ENCODE measurements at places on chromosomes 1 and 21. TPM values are rescaled to one million over a fixed set of nuclear protein-coding genes. Genes with fewer than 3 reads are reported as not detected.

DNA sequence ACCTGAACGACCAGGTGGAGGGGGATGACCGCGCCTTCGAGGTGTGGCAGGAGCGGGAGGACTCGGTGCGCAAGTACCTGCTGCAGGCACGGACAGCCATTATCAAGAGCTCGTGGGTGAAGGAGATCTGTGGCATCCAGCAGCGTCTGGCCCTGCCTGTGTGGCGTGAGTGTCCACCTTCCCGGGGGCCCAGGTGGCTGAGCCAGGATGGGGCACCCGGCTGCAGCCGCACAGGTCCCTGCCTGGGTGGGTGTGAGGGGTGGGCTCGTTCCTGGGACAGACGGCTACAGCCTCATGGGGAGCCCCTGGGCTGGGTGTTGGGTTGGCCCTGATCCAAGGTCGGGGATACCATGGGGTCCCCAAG is 65.2 kb downstream of the TRIM11 start:
- no peak for DNase-seq

DNA sequence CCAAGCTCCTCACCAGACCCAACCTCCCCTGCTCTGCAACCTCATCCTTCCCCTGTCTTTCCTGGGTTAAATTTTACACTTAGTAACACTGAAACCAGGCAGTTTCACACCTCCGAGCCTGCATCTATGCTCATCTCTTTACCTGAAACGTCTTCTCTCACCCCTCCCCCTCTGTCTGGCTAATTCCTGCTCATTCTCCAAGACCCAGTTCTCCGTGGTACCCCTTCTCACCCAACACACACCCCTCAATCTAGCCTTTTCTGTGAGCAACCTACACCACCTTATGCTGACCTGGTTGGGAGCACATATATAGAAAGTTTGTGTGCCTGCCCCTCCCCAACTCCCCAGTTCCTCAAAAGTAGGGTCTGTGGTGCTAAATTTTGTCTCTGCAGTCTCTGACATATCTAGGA is 3.7 kb upstream of the KIAA1614 start:
- no peak for DNase-seq

GRCh38 chr1:55284856-55285255 is 69.7 kb upstream of the USP24 start:
- DNase-seq = peak; percentile 63

DNA sequence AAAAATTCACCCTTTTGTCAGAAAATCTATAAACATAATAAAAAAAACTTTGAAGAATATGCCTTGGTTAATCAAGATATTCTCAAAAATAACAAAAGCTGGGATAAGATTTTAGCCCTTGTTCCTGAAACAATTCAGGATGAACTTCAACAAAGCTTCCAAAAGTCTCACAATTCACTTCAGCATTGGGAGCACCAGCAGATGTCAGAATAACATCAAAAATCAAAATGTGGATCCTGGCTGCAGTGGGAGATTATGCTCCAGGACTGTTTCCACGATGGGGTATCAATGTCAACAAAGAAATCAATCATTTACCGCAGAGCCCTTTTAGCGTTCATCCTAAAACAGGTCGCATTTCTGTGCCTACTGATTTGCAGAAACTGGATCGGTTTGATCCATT is 35.2 kb downstream of the ZNF670 start:
- no peak for DNase-seq

DNA sequence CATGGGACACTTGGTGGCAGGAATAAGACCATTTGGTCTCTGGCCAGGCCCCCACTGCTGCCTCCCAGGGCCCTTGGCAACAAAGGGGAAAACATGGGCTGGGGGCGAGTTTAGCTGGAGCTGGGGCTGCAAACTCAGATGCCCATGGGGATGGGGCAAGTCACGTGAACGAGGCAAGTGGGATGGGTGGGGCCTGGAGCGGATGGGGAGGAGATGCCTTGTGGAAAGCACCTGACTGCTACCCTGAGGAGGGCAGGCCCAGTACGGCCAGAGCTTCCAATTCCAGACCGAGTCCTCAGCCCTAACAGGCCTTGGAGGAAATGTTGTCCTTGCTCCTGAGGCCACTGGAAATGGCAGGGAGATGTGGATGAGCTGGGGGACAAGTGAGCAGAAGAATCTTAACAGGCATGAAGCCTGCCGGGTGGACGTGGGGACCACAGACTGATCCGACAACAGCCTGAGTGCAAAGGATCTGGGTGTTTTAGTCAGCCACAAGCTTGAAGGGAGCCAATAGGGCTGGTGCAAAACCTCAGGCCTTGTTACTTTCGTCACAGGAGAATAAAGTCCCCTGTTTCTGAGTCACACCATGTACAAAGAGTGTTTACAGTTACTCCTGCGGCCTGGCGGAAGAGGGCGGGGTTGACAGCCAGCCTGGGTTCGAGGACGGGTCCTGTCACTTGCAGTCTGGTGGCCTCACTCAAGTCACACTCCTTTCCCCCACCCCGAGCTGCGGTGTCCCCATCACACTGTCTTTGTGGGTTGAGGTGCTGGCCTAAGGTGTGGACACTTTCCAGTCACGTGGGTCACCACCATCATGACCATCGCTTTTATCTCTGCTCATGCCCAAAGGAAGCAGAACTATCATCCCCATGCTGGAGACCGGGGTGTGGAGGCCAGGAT is 19.1 kb downstream of the RUNX3 start:
- DNase-seq = peak; percentile 94

DNA sequence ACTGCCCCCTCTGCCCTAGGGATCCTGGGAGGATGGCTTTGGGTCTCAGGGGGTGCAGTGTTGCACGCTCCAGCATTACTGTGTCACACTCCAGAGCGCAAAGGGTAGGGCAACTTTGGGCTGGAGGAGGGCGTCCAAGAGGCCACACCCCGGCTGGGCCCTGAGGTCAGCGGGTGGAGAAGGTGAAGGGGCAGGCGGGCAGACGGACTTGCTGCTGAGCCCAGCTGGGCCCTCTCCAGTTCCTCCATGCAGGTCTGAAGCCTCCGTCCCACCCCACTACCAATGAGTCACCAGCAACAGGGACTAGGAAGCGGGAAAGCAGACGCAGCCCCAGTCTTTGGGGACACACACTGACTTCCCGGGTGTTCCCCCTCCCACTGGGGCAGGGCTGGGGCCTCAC is 116.0 kb downstream of the CASZ1 start:
- no peak for DNase-seq

GRCh38 chr1:12434174-12434573 is 183.8 kb downstream of the DHRS3 start:
- peak; percentile 93 for DNase-seq

DNA sequence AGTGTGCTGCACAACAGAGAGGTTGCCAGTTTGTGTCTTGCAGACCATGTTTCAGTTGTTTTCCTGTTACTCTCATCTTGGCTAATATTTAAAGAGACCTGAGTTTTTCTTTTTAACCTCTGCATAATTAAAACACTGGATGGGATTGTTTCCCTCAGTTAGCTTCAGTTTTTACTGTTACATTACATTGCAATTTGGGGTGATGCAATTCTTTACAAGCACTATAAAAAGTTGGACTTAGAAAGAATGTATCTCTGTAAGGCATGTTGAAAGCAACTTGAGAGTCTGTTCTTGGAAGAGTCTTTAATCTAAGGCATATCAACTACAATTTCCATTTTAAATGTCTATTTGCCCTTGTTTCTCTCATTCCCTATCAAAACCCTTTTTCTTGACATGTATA is 99.1 kb downstream of the DNM3 start:
- no peak for DNase-seq

GRCh38 chr1:155657463-155657862 is 31.1 kb downstream of the YY1AP1 start:
- peak; percentile 15 for DNase-seq

GRCh38 chr1:194476872-194477271 is 1290.5 kb upstream of the B3GALT2 start:
- DNase-seq = peak; percentile 7

GRCh38 chr1:39214021-39214713 is 9.7 kb downstream of the MACF1 start:
- no peak for DNase-seq

GRCh38 chr1:205676597-205676996 is 3.7 kb downstream of the SLC45A3 start:
- DNase-seq = no peak

DNA sequence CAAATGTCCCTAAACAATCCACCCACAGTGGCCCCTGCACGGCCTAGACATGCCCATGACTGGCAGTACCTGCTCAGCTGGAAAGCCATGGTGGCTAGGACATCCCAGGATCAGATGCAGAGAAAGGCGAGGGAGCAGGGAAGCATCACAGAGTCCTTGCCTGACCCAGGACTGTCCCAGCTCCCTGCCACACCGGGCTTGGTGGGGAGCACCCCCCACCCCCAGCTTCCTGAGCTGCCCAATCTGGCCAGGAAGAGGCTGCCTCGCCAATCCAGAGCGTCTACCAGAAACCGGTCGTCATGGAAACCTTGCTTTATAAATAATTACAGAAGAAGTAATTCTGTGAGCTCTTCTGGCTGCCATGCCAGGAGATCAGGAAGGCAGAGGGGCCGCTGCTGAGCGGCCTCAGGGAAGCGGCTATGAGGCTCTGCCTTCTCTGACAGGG is 34.8 kb downstream of the ACOT7 start:
- peak; percentile 98 for DNase-seq

DNA sequence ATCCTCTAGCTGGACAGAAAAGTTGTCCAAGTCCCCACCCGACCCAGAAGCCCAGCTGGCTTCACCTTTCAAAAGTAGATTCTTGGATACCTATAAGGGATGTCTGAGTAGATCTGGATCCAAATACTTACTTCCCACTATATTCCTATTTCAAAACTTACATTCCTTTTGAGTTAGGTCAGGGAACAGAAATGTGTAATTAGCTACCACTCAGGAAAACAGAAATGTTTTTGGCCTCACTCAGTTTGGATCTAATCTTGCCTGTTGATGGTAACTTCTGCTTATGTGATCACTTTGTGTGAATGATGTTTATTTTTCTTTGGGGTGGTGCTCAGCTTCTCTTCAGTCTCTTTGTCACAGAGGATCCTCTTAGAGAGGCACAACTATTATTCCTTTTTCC is 814.4 kb upstream of the RGS18 start:
- peak; percentile 25 for DNase-seq

- DNase-seq = no peak
Observed at GRCh38 chr1:162175379-162176081, 106.0 kb downstream of the NOS1AP start.

DNA sequence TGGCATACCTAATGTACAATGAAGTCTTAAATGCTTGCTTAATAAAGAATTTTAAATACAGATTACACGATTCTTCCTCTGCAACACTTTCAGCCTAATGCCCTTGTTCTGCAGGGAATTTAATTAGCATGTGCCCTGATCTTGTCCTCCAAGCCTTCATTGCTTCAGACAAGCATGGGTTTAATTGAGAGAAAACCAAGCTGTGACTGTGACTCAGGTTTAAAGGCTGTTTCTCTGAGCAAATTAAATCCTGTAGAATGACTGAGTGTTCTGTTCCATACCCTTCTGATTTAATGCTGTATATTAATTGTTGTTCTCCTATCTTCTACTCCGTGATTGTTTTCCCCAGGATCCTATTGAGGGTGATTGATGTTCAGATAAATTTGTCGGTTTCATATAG is 269.0 kb upstream of the PRMT6 start:
- no peak for DNase-seq

DNA sequence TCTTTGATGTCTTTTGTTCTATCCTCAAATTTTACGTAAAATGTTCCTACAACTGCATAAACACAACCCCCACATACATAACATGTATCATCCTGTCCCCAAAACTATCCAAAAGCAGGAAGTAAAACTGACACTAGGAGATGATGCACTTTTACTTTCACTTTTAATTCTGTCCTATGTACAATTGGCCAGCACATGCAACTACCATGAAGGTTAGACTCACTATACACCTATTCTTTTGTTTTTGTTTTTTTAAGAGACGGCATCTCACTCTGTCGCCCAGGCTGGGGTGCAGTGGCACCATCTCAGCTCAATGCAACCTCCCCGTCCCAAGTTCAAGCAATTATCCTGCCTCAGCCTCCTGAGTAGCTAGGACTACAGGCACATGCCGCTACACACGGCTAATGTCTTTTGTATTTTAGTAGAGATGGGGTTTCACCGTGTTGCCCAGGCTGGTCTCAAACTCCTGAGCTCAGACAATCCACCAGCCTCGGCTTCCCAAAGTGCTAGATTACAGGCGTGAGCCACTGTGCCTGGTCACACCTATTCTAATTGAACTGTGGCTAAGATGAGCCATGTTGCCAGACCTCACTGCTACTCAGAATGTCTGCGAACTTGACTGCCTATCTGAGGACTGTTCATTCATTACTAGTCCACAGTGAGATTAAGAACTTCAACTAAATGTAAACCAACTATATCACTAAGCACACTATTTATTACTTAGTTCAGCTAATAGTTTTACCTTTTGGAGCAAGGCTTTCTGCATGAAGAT is 48.0 kb downstream of the TOR3A start:
- peak; percentile 66 for DNase-seq

SERINC2 gene
- 164 TPM for total RNA-seq

SLC25A34 gene
- 0.44 TPM for total RNA-seq

SPOCD1 gene
- total RNA-seq = 52.0 TPM

NGF gene
- total RNA-seq = 9.7 TPM

BRINP3 gene
- total RNA-seq = not detected

SMIM1 gene
- not detected for total RNA-seq

GBP7 gene
- not detected for total RNA-seq

PLA2G2A gene
- not detected for total RNA-seq

IGSF21 gene
- not detected for total RNA-seq

SLAMF8 gene
- total RNA-seq = 0.05 TPM

SLC45A1 gene
- total RNA-seq = not detected

C4BPA gene
- total RNA-seq = not detected

KLF17 gene
- 0.37 TPM for total RNA-seq

Data from M059J (cell line).